ENCODE measurements at places on chromosomes 12 and 14.

GRCh38 chr12:42129595-42130204 lies 15.0 kb downstream of the GXYLT1 start:
- DNase-seq: no peak

- DNase-seq: no peak
Measured at GRCh38 chr14:90831821-90832220, 15.6 kb upstream of the TTC7B start.

GRCh38 chr12:72133497-72134055 lies 138.6 kb upstream of the TRHDE start:
- DNase-seq: no peak

DNA sequence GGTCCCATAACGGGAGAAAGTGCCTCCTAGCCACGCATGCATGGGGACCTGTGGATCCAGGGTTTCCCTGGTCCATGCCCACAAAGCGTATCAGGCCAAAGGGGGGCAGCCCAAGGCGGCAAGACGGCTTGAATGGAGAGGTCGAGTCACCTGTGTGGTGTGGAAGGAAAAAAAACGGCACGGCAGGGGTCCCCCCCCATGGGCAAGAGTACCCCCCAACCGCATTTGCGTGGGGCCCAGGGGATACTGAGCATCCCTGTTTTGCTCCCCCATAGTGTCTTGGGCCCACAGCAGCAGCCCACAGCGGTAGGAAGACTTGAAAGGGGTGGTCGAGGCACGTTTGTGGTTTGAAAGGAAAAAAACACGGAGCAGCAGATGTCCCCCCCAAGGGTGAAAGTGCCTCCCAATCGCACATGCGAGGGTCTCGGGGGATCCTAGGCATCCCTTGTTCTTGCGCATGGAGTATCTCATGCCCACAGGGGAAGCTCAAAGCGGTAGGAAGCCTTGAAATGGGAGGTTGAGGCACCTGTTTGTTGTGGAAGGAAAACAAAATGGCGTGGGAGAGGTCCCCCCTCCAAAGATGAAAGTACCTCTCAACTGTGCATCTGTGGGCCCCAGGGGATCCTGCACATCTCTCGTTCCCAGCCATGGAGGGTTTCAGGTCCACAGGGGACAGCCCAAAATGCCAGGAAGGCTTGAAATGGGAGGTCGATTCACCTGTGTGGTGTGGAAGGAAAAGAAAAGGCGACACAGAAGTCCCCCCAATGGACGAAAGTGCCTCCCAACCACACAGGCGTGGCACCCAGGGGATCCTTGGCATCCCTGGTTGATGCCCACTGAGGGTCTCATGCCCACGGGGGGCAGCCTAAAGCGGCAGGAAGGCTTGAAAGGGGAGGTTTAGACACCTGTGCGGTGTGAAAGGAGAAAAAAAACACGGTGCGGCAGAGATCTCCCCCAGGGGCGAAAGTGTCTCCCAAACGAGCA lies 577.5 kb downstream of the ALG10 start:
- DNase-seq: no peak

GRCh38 chr12:70919176-70919575 lies 1.4 kb downstream of the PTPRR start:
- DNase-seq: no peak

DNA sequence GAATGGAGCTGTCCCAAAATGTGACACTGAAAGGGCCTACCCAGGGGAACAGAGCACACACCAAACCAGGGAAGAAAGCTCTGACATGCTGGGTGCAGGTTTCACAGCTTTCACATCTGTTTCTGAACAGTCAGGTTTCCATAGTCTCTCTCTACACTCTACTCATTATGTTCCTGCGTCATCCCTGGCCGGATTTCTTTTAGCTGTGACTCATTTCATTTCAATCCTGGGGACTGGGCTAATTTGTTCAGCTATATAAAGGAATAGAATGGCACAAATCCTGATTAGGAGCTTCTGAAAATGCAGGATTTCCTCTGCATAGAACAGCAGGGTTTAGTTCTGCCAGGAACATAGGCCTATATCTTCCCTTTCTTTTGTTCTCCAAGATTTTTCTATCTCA lies 649.8 kb downstream of the RPS29 start:
- DNase-seq: no peak

DNA sequence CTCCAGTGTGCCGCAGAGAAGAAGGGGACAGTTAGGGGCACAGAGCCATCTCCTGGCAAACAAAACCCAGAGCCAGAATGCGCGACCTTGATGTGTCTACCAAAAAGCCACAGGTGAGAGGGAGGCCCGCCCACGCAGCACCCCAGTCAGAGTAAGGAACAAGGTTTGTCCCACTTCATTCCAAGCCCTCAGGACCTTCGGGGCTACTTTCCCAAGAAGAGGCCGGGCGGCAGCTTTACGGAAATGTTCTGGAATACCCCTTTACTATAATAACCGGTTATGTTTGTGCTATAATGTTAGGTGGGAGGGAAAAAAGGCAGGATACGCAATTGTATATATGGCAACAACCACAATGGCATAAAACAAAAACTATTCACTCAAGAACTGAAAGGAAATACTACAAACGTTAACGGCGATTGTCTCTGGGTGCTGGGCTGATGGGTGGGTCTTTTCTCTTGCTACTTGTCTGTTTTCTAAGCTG lies 12.3 kb downstream of the CCDC88C start:
- no peak for DNase-seq

DNA sequence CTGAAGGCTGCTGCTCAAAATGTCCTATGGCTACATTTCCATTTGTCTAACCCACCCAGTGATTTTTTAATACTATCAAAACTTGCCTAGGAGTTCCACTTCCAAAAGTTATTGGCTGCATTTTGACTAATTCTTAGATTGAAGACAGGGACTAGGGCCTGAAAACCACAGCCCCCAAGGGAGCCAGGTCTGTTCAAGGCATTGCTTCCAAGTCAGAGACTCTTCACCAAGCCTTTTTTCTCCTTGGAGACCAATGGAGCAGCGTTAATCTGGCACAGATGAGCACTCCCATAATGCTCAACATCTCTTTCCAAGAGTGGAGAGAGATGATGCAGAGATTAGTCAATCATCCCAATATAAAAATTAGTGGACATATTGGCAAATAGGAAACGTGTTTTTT lies 112.5 kb upstream of the HIF1A start:
- DNase-seq: no peak

DNA sequence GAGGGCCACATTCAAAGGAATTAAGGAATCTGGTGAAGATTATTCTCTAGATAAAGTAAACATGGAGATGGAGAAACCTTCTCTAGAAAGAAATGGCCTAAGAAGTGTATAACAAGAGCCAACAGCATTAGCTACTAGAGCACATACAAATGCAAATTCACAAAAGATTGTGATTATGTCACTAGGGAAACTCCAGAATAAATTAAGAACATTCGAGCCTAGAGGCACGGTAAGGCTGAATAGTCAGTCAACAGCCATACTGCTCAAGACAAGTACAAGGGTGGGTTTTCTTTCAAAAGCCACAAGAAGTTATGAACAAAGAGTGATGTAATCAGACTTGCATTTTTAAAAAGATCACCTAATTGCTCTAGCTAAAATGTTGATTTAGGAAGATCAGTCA lies 25.4 kb downstream of the PPP4R3A start:
- no peak for DNase-seq

DNA sequence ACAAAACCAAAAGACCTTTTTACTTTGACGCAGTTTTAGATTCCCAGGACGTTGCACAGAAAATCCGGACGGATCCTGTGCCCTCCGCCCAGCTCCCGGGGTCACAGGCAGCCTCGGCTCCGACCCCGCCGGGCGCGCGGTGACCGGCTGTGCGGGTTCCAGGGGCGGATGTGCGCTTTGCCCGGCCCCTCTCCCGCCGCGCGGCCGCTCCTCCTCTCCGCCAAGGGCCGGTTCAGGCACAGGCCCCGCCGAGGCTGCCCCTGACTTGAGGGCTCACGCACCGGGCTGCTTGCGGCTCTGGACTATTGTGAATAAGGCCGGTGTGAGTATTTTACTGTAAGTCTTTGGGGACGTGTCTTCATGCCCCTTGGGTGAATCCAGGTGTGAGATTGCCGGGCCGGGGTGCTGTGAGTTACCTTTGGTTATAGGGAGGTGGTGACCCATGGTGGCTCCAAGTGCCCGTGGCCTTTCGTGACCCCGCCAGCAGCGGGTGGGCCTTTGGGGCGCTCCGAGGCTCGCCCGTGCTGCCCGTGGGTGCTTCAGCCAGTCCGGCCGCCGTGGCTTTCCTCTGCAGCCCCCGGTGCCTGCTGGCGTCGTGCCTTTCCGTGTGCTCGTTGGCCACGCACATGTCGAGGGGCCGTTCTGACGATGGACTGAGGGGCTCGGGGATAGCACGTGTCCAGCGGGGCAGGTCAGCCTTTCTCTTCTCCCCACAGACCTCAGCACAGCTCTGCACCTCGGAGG lies 45.9 kb downstream of the NOC4L start:
- DNase-seq: no peak

GRCh38 chr14:57848353-57848752 lies 17.5 kb downstream of the SLC35F4 start:
- no peak for DNase-seq

DNA sequence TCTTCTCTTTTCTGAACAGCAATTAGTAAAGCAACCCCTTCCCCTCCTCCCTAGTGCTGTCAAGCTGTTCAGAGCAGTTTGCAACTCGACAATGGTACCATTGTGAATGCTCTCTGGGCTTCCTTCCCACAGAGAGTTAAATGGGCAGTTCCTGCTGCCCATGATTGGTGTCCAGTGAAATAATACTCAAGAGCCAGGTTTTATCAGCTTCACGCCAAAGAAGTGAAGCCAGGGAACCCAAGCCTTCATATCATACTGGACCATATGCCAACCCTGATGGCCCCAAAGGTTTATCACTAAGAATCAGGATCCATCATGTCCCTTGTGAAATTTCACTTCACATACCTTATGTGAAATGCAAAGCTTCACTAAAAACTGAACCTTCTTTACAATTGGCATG lies 24.7 kb downstream of the INSM2 start:
- DNase-seq: no peak

- DNase-seq: no peak
Measured at GRCh38 chr12:107558816-107559382, 126.7 kb upstream of the PWP1 start.

- no peak for DNase-seq
Measured at GRCh38 chr12:108348842-108349241, 9.7 kb upstream of the CMKLR1 start.

DNA sequence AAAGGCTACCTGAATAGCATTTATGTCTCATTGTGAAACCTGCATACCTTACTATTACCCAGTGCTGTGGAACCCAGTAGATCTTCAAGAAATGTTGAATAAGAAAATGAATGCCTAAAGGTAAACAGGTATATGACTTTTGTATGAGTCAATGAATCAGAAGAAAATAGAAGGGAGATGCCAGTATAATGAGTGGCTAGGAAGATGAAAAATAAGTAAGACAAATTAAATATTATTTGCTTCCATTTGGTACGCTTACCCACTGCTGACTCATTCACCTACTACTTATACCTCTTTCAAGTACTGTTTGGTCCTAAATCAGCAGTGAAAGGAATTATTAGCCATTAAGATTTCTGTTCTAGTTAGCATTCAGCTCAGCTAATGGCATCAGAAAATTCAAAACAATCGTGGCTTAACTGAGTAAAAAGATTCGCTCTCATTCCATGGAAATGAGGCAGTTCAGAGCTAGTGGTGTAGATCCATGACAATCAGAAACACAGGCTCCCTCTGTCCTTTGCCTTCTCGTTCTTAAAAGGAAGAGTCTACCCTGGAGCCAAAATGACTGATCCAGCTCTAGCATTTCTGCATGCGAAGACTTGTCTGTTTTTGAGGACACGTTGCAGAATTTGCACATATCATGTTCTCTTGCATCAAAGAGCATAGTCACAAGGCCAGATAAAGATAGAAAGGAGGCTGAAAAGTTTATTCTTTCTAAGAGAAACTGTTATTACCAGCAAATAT lies 705.8 kb upstream of the USP15 start:
- DNase-seq: no peak

DNA sequence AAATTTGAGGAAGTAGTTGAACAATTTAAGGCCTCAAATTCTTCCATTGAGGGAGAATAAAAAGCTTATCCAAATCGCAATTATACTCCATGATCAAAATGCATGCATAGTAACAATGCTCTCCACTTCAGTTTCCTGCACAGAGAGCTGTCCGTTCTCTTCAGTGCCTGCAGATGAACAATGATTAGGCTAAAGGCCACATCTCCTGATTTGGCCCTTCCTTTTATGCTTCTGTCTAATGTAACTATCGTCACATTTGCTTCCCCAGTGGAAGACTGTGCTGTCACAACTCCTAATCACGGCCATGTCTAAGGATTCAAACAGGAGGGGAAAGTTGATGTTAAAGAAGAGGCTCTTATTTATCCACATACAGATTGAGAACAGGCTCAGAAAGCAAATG lies 113.6 kb upstream of the NPAS3 start:
- DNase-seq: no peak

GRCh38 chr12:2054091-2055018 lies 1.6 kb downstream of the CACNA1C start:
- DNase-seq: no peak

DNA sequence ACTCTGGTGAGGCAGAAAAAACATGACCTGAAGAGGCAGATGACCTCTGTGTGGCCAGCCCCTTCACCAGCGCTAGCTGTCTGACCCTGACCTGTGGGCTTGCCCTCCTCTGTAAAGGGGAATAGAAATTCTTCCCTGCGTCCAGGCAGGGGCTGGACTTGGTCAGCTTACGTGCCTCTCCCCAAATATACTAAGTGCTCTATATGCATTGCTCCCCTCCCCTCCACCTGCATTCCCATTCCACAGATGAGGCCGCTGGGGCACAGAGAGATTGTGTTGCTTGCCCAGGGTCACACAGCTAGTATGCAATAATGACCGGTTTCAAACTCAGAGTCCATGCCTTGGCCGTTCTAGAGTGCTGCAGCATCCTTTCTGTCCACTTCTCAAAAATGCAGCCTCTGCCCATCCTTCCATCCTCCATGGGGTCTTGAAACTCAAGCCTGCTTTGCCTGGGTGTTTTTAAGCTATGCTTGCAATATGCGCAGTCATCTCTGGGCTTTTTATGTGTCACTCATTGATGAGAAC lies 303.9 kb downstream of the CACNA1C start:
- DNase-seq: no peak

Measured in NCI-H187 (cell line).